Activated CD8-positive, alpha-beta memory T cell treated with anti-CD3 and anti-CD28 coated beads for 4 hours (primary cell): ENCODE measurements at places on chromosomes 13 and 19.

DNA sequence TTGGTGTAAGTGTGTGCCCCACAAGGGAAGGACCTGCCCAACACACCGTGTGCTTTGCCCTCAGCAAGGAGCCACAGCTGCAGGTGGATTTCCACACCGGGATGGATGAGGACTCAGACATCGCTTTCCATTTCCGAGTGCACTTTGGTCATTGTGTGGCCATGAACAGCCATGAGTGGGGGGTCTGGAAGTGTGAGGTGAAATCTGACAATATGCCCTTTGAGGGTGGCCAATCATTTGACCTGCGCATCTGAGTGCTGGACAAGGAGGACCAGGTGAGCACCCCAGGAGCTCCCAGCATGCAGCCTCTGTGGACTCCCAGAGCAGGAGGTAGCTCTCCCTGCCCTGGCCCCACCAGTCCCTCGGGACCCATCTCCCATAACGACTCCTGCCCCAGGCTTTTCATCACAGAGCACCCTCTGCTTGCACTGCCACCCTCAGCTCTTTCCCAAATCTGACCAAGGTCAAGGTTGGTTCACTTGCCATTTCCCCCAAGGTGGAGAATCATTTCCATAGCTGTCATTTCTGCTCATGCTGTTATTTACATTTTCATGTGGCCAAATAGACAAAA lies 13.2 kb upstream of the EID2 start:
- no peak for DNase-seq

DNA sequence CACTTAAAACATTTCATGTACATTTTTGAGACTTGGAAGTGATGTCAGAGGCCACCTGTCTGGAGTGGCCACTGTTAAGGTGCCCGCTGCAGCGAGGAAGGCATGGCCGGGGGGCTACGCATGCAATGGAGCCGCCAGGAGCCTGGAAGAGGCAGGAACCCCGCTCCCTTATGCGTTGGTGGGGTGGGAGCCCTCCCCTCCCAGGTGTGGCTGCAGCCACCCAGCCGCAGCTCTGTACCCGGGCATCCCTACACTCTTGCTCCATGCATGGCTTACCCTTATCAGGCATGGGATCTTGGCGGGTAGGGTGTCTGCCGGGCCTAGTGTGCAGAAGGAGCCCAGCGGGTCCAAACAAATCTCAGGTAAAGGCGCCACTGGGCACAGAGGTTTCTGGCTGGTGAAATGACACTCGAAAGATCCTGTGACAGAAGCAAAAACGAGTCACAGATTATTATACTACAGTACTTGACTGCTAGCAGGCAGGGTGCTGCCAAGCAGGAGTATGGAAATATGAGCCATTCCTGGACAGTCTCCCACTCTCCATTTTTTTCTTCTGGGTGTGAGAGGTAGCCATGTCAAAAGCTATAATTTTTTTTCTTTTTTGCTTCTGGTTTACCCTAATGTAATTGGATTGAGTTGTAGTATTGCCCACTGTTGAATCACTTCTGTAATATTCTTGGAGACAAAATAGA lies 1606.3 kb upstream of the MIR17HG start:
- no peak for DNase-seq

GRCh38 chr13:96824140-96824539 lies 170.1 kb downstream of the OXGR1 start:
- no peak for DNase-seq

DNA sequence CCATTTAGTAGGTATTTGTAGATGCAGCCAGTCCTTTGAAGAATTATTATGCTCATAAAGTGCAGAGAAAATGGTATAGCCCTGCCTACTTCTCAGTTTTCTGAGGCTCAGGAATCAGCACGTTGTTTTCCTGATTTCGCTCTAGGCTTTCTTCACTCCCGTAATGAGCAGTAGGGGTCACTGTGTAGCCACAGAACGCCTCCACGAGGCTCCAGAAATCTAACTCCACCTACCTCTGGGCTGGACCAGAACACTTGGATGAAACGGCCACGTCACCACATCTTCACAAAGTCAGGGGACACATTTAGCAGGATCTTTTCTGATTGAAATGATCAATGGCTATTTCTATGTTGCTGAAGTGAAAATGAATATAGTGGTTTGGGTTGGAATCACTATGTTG lies 49.8 kb upstream of the GTF3A start:
- peak; percentile 10 for DNase-seq
